Activated CD8-positive, alpha-beta memory T cell treated with anti-CD3 and anti-CD28 coated beads, Interleukin-2, amount 10 ng/mL, durations not matched to agents 7 days and 5 days (primary cell): ENCODE measurements at places on chromosomes 4 and X.

GRCh38 chr4:122329876-122330565 is 48.8 kb upstream of the ADAD1 start:
- H3K4me1 ChIP-seq: peaks cover 15% of the 10 kb centered on the region
- H3K27ac ChIP-seq: no peak overlapping the region
- H3K4me3 ChIP-seq: no peak overlapping the region
- H3K27me3 ChIP-seq: no peaks in the 10 kb centered on the region
- DNase-seq: no peak

GRCh38 chr4:122003335-122003734 is 51.5 kb upstream of the TRPC3 start:
- no peak overlapping the region for H3K27ac ChIP-seq
- no peak overlapping the region for H3K4me3 ChIP-seq
- H3K4me1 ChIP-seq: peaks cover 11% of the 10 kb centered on the region
- DNase-seq: peak; percentile 43
- H3K36me3 ChIP-seq: no peaks in the 10 kb centered on the region
- H3K27me3 ChIP-seq: peaks cover 16% of the 10 kb centered on the region

- peaks cover 10% of the 10 kb centered on the region for H3K36me3 ChIP-seq
- H3K27ac ChIP-seq: no peak overlapping the region
- no peaks in the 10 kb centered on the region for H3K27me3 ChIP-seq
- H3K4me3 ChIP-seq: no peak overlapping the region
- no peak for DNase-seq
- H3K4me1 ChIP-seq: peaks cover 14% of the 10 kb centered on the region
Observed at GRCh38 chr4:87068583-87069021, 133.8 kb downstream of the AFF1 start.

- H3K36me3 ChIP-seq: peaks cover 1% of the 10 kb centered on the region
- H3K27ac ChIP-seq: no peak overlapping the region
- no peak for DNase-seq
- no peaks in the 10 kb centered on the region for H3K27me3 ChIP-seq
- no peaks in the 10 kb centered on the region for H3K4me1 ChIP-seq
Observed at GRCh38 chrX:130658310-130658709, 244.7 kb downstream of the ENOX2 start.

DNA sequence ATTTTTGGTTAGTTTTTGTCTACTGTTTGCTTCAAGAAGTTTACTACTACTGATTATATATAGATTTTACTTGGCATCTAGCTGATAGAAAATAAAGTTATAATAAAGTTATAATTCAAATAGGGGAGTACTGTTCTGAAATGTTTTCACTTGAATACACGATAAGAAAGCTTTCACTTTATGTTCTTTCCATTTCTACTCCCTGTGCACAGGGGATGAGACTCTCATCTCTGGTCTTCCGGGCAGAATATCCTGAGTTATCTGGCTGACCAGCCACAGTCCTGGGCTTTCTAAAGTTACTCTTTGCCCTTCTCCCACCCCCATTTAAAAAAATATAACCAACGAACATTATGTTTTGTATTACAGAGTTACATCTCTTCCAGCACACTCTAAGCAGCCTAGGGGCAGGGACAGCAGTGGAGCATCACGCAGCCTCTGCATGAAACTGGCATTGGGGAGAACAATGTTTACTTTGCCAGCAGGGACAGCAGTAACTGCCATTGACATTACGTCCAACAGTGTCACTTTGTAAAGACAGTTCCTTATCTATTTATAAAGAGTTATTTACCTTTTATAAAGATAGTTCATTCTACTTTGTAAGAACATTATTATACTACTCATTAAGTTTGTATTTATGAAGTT is 64.3 kb downstream of the METTL14 start:
- peaks cover 14% of the 10 kb centered on the region for H3K36me3 ChIP-seq
- no peak overlapping the region for H3K27ac ChIP-seq
- no peak for DNase-seq
- no peaks in the 10 kb centered on the region for H3K4me1 ChIP-seq
